Activated CD8-positive, alpha-beta T cell treated with anti-CD3 and anti-CD28 coated beads, Interleukin-2, amount 10 ng/mL, durations not matched to agents 7 days and 5 days (primary cell): ENCODE measurements at places on chromosomes 16 and 17.

GRCh38 chr16:73196670-73197069 lies 148.7 kb upstream of the ZFHX3 start:
- peak; percentile 56 for DNase-seq

- DNase-seq: no peak
Measured at GRCh38 chr17:78237401-78238012, 6.1 kb downstream of the TMEM235 start.

DNA sequence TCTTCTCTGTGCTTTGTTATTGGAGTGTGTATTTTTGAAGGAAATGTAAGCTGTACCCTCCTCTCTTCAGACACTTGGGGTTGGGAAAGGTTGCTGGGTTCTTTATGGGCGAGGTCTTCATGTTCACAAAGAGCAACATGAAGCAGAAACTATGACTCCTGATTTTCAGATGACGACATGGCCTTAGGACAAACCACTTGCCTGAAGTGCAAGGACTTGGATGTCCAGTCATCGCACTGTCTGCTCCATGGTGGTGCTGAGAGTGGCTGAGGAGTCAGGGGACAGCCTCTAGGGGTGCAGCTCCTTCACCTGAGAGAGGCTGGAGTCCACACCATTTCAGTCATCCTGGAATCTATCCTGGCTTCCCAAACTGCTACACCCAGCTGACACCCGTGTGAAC lies 183.9 kb upstream of the CDH5 start:
- DNase-seq: no peak

DNA sequence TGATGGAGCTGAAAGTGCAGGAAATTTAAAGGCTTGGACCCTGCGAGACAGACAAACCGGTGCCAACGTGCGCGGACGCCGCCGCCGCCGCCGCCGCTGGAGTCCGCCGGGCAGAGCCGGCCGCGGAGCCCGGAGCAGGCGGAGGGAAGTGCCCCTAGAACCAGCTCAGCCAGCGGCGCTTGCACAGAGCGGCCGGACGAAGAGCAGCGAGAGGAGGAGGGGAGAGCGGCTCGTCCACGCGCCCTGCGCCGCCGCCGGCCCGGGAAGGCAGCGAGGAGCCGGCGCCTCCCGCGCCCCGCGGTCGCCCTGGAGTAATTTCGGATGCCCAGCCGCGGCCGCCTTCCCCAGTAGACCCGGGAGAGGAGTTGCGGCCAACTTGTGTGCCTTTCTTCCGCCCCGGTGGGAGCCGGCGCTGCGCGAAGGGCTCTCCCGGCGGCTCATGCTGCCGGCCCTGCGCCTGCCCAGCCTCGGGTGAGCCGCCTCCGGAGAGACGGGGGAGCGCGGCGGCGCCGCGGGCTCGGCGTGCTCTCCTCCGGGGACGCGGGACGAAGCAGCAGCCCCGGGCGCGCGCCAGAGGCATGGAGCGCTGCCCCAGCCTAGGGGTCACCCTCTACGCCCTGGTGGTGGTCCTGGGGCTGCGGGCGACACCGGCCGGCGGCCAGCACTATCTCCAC lies at the start of gene NOG:
NOG (plus strand) TSS at position 54 of the 674 bp plus-strand sequence; CDS start at position 579, 525 bp downstream.
- DNase-seq: peak; percentile 31

DNA sequence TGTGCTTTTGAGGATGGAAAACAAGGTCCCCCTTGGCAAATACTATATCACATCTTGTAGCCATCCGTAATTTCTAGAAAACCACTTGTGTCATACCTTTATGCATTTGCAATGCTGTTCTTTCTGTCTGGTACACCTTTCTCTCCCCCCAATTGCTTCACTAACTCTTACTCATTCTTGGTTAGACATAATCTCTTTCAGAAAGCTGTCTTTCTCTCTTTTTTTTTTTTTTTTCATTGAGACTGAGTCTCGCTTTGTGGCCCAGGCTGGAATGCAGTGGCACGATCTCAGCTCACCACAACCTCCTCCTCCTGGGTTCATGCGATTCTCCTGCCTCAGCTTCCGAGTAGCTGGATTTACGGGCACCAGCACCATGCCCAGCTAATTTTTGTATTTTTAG lies 94.9 kb upstream of the C17orf78 start:
- DNase-seq: no peak

GRCh38 chr17:40056379-40057015 lies 2.3 kb upstream of the MED24 start:
- no peak for DNase-seq

- DNase-seq: no peak
Measured at GRCh38 chr17:81918832-81919545, 1.0 kb upstream of the SIRT7 start.

GRCh38 chr16:24969071-24969470 lies 46.1 kb downstream of the ARHGAP17 start:
- DNase-seq: no peak
